ENCODE measurements at places on chromosomes 3 and 15.

GRCh38 chr15:66619152-66619903 is 53.5 kb upstream of the LCTL start:
- DNase-seq, result peak; percentile 78

DNA sequence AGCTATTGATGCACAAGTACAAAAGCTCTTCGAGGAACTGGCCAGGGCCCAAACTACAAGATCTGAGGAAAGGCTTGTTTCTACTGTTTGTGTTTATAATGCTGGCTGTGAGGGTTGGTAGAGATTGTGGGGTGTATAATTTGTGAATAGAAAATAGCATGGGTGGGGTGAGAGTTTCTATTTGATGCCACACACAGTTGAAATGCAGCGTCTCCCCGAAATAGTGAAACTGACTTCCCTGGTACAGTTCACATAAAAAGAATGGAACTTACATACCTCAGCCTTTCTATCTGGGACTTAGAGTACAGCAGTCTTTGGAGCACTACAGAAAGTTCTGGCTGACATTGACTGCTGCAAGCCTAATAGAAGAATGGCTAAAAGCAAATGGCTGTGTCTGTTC is 91.3 kb downstream of the DTWD1 start:
- no peak for DNase-seq

GRCh38 chr3:142009029-142009428 is 132.6 kb downstream of the ATP1B3 start:
- no peak for DNase-seq

GRCh38 chr3:108501535-108501934 is 8.9 kb downstream of the MYH15 start:
- no peak for DNase-seq

- no peak for DNase-seq
Measured at GRCh38 chr3:49500732-49501609, 30.9 kb downstream of the DAG1 start.

DNA sequence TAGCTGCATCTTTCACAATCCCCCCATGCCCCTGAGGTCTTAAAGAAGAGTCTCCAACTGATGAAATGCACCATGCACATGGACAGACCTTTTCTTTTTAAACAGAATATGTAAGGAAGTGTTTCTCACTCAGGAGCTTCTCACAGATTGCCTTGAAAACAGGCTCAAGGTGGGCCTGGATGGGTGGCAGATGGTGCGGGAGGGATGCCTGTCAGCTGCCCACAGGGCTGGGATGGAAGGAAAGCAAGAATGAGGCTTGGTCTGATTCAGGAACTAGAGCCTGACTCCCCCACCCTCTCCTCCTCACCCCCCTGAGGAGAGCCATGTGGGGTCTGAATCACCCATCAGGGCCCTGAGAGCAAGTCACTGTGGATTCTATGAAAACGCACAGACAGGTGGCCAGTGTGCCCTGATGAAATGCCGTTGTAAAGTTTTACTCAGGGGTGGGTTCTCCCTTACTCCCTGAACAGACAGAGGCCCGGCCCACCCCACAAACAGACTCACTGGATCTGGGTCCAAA is 67.2 kb downstream of the UMPS start:
- DNase-seq, result no peak

- peak; percentile 0 for DNase-seq
Measured at GRCh38 chr3:13711911-13712650, 163.2 kb downstream of the FBLN2 start.

- DNase-seq, result no peak
Measured at GRCh38 chr3:107710851-107711250, 188.1 kb downstream of the BBX start.

GRCh38 chr3:11385326-11385725 is 113.1 kb downstream of the ATG7 start:
- DNase-seq, result no peak

DNA sequence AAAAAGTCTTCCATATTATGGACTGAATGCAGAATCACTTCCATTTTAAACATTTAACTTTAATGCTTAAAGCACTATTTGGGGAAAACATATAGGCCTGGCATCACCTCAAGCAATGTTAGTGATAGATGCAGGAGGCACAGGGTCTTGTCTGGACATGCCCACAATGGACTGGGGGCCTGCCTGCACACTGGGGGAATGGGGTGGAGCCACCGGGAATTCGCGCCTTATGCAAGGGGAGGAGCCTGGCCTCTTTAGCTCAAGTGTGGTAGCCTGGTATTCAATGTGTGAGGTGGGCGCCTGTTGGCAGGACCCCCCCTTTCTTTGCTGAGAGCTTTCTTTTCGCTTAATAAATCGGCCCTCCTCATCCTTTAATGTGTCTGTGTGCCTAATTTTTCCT is 29.9 kb downstream of the ACKR4 start:
- no peak for DNase-seq

GRCh38 chr15:57690341-57690966 is 16.1 kb upstream of the POLR2M start:
- DNase-seq, result no peak

- DNase-seq, result no peak
Measured at GRCh38 chr15:27137127-27137526, 166.1 kb downstream of the GABRG3 start.

GRCh38 chr3:100662113-100662823 is 47.0 kb upstream of the TFG start:
- no peak for DNase-seq

DNA sequence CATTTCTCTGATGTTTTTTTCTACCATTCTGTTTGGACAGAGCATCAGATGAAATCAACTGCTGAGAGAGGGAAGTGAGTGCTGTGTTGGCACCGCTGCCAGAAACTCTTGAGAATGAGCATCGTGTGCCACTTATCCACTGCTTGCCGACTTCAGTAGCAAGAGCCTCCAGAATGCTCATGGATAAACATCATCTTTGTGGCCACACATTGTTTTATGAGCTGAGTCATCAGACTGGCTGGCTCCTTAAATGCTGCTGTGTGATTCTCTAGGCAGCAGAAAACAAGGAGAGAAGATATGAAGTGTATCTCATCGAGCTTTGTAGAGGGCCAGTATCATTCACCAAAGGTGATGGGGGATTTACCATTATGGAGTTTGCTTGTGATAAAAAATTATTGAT is 3.4 kb upstream of the DOCK3 start:
- DNase-seq, result no peak

DNA sequence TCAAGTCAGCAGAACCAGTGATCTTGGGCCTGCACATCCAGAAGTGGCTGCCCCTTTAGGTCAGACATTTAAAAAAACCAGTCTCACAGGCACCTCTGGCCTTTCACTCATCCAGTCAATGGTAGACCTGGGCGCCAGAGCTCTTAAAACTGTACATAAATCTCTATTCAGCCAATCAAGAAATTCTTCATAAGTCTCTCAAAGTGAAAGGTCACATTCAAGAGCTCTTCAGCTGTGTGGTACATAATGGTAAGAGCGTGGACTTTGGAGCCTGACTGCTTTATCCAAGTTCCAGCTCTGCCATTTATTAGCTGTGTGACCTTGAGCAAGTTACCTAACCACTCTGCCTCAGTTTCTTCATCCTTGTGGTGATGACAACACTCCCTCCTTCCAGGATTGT is 22.3 kb upstream of the MORF4L1 start:
- no peak for DNase-seq

- DNase-seq, result no peak
Measured at GRCh38 chr15:69493406-69493805, 40.8 kb downstream of the RPLP1 start.

DNA sequence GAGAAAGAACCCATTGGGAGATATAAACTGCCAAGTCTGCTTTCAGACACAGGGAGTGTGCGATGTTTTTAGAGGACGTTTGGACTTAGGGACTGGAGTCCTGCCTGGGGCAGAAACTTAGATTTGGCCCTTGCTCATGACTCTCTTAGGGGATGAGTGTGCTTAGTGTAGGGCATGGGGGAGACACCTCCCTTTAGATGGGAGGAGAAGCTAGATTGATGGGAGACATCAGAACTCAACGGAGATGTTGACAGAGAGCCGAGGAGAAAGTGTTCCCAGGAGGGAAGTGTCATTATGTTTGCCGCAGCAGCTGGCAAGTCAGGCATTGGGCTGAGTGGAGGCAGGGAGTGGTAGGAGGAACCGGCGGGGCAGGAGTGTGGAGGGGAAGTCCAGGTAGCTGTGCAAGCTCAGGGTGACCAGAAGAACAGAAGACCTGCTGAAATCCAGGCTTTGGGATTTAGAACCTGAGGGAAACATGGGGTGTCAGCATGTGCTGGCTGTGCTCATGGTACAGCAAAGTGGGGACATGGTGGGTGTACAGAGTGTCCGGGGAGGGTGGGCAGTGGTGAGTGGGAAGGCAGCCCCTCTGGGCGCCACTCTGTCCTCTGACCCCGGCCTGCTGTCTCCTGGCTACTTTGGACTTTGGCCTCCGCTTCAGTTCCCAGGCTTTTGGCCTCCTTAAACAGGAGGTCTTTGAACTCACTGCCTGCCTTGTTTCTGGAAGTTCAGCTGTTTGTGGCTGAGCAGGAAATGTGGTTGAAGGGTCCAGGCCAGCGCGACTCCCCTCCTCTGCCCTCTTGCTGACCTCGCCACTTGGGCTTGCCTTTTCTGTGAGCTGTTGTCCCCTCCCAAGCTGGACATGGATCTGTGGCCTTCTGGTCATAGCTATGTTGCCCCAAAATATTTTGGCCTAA is 324.0 kb upstream of the LRRFIP2 start:
- no peak for DNase-seq

DNA sequence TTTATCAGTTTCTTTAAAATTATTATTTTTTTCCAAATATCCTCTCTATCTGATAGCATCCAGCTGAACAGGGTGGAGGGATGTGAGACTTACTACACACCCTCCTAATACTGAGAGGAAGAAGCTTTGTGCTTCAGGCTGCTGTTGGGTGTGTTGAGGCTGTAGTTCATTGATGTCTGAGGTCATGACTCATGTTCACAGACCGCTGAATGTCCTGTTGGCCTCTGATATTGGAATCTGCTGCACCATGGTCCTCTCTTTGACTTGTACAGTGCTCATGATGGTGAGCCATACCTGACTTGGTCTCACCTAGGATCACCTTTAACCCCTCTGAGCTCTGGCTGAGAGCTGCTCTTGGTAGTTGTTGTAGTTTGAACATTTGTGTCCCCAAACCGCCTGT is 302.9 kb downstream of the SATB1 start:
- no peak for DNase-seq

DNA sequence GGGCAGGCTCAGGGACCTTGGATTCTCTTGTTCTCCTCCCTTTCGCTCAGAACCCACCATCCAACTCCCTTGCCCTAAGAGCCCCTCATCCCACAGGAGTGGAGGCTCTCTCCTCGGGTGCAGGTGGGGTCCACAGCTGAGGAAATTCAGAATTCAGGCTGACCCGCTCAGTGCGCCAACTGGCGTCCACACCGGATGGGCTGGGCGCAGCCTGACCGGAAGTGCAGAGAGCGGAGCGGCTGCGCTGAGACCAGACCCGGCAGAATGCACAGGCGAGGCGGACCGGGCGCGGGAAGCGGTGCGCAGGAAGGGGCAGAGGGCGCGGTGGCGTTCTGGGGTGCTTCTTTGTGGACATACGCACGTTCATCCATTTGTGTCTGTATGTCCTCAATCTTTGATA is 210.4 kb upstream of the NDN start:
- DNase-seq, result no peak

- DNase-seq, result no peak
Measured at GRCh38 chr3:8458238-8458661, 43.4 kb upstream of the LMCD1 start.

GRCh38 chr3:196514913-196515621 is at the start of gene SMCO1:
Gene SMCO1 (minus strand): TSS chr3:196515346. CDS start chr3:196515209, 137 bp downstream.
- DNase-seq, result no peak

- DNase-seq, result no peak
Measured at GRCh38 chr3:53224026-53224425, 31.8 kb downstream of the TKT start.

GRCh38 chr15:40282147-40282868 is 556 bp downstream of the ANKRD63 start:
- DNase-seq, result no peak

DNA sequence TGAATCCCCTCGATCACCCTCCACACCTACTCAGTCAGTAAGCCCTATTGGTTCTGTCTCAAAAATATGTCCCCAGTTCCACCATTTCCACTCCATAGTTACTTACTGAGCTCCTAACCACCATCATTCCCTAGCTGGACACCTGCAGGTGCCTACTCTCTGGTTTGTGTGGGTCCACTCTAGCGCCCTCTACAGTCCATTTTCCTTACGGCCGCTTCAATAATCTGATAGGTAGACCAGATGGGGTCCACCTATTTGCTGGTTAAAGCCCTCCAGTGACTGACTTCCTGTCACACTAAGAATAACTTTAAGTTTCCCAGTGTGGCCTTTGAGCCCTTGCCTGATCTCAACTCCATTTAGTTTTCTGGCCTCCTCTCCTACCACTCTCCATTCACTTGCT is 5.0 kb downstream of the GXYLT2 start:
- DNase-seq, result no peak

DNA sequence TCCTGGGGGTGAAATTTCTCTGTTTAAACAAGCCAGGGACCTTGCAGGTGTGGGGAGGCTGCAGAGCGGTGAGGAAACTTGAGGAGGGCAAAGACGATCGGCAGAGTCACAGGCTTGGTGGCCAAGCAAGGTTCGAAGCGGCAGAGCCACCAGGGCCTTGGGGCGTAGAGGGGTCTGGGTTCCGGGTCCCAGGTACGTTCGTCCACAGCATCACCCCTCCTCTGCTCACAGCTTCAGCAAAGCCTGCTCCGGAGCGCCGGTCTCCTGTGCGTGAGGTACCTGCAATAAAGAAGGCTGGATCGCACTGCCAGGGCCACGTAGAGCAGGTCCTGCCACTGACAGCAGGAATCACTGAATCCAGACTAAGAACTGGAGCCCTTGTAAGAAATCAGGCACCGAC is 66.8 kb upstream of the PCSK6 start:
- DNase-seq, result no peak

GRCh38 chr3:154071146-154071545 is 50.0 kb upstream of the ARHGEF26 start:
- DNase-seq, result no peak

All from tibial nerve (tissue), 4 donors.